ENCODE measurements at places on chromosomes 12 and 14.

GRCh38 chr14:54894995-54895394, 7.6 kb downstream of the GCH1 start:
- no peak for DNase-seq

GRCh38 chr12:87784350-87784749, 244.9 kb downstream of the C12orf50 start:
- DNase-seq = no peak

GRCh38 chr14:105146976-105147635, 21.5 kb downstream of the JAG2 start:
- no peak for DNase-seq

- no peak for DNase-seq
Observed at GRCh38 chr12:5305886-5306545, 125.9 kb upstream of the NTF3 start.

DNA sequence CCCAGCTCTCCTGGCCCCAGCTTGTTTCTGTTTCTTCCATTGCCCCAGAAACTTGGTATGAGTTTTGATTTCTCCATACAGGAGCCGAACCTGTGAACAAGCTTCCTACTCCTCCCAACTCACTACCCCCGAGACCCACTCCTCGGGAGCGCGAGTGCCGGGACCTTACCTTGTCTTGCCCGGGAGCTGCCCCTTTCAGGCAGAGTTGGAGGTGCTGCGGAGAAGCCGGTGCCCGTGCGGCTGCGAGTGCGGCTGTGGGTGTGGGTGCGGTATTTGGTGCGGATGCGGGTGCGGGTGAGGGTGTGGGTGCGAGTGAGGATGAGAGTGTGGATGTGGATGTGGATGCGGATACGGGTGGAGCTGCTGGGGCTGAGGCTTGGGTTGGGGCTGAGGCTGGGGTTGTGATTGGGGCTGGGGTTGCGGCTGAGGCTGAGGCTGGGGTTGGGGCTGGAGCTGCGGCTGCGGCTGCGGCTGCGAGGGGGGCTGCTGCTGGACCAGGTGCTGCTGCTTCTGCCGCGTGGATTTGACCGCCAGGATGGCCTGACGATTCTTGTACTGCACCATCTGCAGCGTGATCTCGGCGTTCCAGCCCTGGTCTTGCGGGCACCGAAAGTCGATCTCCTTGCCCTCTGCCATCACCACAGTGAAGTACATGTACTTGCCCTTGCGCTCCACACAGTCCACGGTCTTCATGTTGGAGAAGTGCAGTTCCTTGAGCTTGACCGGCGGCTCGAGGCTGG, 1.1 kb downstream of the PHLDA1 start:
- DNase-seq = no peak

DNA sequence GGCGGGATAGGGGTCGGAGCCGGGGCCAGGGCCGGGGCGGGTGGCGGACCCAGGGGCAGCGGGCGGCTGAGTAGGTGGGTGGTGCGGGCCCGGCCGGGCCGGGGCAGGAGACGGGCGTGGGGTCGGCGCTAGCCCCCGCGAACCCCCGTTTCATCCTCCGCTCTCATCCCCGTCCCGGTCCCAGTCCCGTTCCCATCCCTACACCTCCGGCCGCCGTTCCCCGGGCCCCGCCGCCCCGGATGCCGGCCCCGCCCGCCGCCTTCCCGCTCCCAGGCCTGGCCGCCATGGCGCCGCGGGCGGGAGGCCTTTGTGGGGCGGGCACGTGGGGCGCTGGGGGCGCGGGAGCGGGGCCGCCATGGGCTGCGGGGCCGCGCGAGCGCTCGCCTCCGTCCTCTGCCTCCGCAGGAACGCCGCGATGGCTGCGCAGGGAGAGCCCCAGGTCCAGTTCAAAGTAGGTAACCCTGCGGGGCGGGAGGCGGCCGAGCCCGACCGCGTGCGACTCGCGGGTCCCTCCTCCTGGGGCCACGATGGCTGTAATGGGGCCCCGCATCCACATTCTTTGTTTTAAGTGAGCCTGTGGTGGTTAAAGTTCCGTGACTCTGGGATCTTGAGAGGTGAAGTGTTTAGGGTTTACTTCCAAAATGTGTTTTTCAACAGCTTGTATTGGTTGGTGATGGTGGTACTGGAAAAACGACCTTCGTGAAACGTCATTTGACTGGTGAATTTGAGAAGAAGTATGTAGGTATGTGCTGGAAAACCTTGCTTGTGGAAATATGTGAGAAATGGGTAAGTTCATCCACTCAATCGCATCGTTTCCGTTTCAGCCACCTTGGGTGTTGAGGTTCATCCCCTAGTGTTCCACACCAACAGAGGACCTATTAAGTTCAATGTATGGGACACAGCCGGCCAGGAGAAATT, 572 bp downstream of the RAN start:
- DNase-seq = no peak

GRCh38 chr12:46230983-46231382, 37.9 kb downstream of the SLC38A1 start:
- DNase-seq = no peak

DNA sequence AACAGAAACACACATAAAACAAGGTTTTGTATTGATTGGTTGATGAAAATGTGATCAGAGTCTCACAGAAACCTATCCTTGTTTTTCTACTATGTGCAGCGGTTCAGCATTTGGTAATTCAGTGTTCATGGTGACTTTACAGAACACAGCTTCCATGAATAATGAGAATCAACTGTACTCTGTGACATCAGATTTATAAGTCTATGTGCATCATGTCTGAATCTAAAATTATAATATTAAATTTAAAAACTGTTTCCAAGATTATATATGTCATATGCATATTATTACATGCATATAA, 104.3 kb downstream of the SLC16A7 start:
- no peak for DNase-seq

- no peak for DNase-seq
Observed at GRCh38 chr14:96118391-96118790, 79.2 kb downstream of the C14orf132 start.

- DNase-seq = no peak
Observed at GRCh38 chr14:75884198-75884611, 97.6 kb downstream of the TGFB3 start.

DNA sequence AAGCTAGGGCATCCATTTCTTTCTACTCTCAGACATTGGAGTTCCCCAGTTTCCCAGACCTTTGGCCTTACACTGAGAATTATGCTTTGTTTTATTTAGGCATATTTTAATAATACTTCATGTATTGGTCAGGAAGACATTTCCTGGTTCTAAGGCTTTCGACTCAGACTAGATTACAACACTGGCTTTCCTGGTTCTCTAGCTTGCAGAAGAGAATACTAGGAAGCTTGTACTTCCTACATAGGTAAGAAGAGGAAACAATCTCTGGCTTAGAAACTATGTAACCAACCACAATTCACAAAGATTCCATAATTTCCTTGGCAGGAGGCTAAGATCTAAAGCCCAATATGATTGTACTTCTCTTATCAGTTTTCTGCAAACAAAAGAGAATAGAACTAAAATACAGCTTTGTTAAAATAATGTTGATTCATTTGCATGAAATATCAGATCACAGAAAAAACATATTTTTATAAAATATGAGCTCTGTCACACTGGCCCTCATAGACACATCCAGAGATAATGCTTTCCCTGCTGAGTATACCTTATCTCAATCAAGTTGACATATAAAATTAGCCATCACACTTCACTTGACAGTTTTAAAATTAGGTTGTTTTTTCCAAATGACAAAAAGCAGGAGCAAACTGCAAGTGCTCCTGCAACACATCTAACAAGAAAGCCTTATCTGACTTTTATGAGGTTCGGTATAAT, 30.5 kb downstream of the CLEC2D start:
- no peak for DNase-seq

- peak; percentile 63 for DNase-seq
Observed at GRCh38 chr14:51979088-51979709, 10.1 kb upstream of the RTRAF start.

DNA sequence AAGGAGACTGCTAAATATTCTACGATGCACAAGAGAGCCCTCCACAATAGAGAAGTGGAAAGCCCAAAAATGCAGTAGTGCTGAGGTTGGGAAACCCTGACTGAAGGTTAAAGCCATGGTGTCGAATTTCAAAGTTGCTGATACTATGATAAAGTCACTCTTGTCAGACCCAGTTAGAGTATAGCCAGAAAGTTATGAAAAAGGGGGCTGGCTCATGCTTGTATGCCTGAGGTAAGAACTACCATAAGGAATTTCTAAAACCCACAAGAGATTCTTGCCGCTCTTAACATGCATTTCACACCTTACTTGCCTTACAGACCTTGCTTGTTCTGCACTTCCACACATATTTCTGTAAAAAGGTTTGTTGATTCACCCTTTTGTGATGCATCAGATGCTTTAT, 184.6 kb downstream of the SLC6A15 start:
- DNase-seq = no peak

GRCh38 chr14:20302042-20302755, 3.6 kb downstream of the TTC5 start:
- no peak for DNase-seq

- DNase-seq = no peak
Observed at GRCh38 chr14:81989211-81989610, 455.6 kb upstream of the SEL1L start.

DNA sequence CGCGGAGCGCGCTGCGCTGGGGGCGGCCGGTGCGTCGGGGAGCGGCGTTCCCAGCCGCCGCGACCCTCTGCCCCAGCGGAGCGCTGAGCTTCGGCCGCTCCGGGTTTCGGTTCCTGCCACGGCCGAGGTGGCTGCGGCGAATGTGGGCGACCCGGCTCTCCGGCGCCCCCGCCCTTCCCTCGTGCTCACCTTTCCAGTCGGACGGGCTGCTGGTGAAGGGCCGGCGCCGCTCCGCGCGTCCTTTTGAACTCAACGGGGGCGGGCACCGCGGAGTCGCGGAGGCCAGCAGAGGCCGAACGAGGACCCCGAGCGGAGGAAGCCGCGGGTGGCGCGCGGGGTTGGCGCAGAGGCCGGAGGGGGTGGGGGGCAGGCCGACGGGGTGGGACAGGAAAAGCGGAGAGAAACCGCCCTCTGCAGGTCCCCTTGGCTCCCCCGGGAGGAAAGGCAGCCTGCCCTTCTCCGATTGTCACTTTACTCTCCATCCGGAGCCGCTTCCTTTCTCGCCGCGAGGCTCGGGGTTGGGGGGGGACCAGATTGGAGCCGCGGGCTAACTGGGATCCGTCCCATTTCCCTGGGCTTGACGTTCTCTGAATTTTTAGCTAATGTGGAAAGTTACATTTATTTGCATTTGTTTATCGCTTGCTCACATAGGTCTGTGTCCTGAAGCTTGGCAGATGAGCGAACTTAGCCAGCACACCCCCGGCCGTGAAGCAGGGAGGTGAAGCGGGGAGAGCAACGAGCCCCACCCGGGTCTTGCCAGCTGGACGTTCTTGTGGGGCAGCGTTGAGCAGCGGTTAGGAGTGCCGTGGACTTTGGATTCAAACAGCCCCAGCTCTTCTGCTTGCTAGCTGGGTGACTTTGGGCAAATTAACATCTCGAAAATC, at the start of gene SMAGP:
Gene SMAGP, minus strand, starts transcription at position 349 of the 884 bp plus-strand sequence. CDS start 1,137 bp downstream, outside the sequence.
- no peak for DNase-seq

- DNase-seq = no peak
Observed at GRCh38 chr12:72256725-72257124, 15.4 kb upstream of the TRHDE start.

GRCh38 chr14:25004389-25004809, 45.5 kb downstream of the STXBP6 start:
- no peak for DNase-seq

GRCh38 chr12:112846619-112847018, 55.1 kb downstream of the RPH3A start:
- no peak for DNase-seq

DNA sequence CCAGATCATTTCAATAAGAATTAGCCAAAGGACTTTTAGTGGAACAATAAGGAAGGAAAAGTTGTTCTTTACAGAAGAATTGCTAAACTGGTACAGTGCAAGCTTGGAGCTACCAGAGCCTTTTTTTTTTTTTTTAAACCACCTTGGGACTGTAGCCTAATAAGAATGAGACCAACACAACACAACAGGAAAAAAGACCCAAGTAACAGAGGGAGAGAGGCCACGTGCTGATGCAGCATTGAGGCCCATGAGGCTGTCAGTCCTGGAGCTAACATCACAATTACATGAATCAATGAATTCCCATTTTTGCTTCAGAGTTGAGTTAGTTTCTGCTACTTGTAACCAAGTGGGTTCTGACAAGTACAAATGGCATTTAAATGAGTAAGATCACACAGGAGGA, 149.0 kb upstream of the EEA1 start:
- no peak for DNase-seq

DNA sequence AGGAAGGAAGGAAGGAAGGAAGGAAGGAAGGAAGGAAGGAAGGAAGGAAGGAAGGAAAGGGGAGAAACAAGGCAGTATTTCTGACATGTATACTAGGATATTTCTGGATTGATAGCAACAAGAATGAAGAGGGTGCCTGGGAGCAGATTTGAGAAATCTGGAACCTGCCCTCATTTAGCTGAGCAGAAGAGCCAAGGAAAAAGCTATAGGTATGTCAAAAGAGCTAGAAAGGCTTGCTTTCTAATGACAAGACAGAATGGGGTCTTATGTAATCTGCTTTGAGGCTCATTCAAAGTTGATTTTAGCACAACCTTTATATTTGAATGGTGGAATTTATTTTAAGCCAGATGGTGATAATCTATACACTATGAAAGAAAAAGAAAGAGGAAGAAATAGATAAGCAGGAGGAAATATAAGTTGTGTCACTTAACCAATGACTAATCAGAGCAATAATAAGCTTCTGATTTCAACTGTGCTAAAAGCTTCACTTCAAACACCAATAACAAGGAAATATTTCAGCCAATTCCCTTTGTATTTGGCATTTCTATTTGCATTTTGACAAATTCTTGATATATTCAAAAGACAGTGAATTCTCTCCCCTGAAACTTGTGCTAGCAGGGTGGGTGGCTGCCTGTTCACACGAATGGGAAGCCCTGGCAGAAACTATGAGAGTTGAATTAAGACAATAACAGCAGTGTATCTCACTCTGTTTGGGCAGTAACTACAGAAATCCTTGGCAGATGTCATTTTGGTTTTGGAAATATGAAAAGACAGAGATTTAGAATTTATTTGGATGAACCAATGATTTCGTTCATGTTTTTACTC, 76.3 kb upstream of the FLRT2 start:
- DNase-seq = no peak

GRCh38 chr14:58731465-58732293, 93.9 kb downstream of the DACT1 start:
- no peak for DNase-seq

DNA sequence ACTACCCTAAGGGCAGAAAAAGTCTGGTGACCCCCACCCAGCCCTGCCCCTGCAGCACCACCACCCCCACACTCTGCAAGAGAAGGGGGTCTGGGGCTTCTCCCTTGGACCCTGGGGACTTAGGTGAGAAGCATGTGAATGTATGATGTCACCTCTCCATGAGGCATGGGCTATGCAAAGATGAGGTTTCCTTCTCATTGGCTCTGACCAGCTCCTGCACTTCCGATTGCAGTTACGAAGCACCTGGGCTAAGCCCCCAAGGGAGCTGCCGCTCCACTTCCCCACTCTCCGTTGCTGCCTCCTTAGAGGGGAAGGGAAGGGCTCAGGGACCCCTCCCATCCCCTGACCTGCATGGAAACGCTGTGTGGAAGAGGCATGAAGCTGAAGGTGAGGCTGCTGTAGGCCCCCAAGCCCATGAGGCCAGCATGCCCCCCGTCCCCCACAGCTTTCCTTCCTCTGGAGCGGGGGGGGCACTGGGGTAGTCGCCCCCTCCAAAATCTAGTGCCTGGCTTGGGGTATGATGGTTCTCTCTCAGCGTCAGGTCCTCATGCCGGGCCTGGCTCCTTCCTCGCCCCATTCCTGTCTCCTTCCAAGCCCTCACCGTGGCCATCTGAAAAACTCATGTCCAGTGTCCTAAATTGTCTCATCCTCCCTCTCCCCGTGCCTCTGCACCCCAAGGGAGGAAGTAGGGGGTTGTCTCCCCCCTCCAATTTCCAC, 5.5 kb upstream of the DDX23 start:
- no peak for DNase-seq
